ENCODE measurements at places on chromosomes 6 and 20. TPM values are rescaled to one million over a fixed set of nuclear protein-coding genes. Genes with fewer than 3 reads are reported as not detected.
A peak's percentile ranks its signal among the peaks of the same experiment; 100 is the strongest.

GRCh38 chr6:12264671-12265070 lies 25.5 kb upstream of the EDN1 start:
- no peak for DNase-seq

DNA sequence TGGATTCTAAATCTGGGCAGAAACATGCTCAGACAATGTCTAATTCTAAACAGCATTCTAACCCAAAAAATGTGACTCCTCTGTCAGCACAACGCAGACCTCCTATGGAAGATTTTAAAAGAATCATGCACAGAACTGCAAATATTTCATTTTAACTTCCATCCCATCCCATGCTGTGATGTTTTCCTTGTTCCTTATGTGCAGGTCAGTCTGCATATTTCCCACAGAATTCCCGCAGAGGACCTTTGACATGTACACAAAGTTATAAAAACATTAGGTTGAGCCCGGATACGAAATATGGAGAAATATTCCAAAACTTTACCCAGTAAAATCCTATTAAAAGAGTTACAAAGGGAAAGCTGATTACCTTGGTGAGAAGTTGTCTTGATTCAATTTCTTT lies 467.1 kb upstream of the EPHA7 start:
- DNase-seq: no peak

GRCh38 chr6:7991536-7991935 lies 72.7 kb downstream of the BLOC1S5 start:
- no peak for DNase-seq

- no peak for DNase-seq
Observed at GRCh38 chr20:32205843-32206759, 1.4 kb downstream of the PLAGL2 start.

DNA sequence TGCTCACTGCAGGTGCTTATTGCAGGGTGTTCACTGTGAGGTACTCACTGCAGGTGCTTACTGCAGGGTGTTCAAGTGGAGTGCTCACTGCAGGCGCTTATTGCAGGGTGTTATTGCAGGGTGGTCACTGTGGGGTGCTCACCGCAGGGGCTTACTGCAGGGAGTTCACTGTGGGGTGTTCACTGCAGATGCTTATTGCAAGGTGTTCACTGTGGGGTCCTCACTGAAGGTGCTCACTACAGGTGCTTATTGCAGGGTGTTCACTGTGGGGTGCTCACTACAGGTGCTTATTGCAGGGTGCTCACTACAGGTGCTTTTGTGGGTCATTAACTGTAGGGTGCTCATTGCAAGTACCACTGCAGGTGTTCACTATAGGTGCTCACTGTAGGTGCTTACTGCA lies 20.2 kb downstream of the APMAP start:
- no peak for DNase-seq

GRCh38 chr20:56816349-56816748 lies 187.2 kb downstream of the TFAP2C start:
- no peak for DNase-seq

- no peak for DNase-seq
Observed at GRCh38 chr6:85620308-85620707, 22.4 kb downstream of the SYNCRIP start.

DNA sequence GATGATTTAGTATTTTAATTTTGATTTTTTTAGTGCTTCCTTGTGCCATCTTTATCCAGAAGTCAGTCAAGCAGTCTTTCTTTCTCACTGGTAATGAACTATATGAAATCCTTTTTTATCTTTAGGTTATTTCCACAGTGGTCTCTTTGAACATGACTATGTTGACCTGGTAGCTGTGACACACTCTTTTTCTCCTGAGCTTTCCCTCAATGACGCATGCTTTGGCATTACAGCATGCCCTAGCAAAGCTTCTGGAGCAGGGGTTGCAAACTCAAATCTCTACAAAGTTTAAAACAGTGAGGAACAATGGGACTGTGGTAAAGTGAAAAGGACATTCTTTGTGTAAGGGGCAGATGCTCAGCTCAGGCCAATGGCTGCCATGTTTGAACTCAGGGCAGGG lies 4.5 kb upstream of the PLAGL1 start:
- peak; percentile 64 for DNase-seq

GRCh38 chr6:14317387-14317970 lies 199.9 kb downstream of the CD83 start:
- DNase-seq: no peak

- DNase-seq: peak; percentile 91
Observed at GRCh38 chr20:62702895-62703852, 5.5 kb upstream of the NTSR1 start.

DNA sequence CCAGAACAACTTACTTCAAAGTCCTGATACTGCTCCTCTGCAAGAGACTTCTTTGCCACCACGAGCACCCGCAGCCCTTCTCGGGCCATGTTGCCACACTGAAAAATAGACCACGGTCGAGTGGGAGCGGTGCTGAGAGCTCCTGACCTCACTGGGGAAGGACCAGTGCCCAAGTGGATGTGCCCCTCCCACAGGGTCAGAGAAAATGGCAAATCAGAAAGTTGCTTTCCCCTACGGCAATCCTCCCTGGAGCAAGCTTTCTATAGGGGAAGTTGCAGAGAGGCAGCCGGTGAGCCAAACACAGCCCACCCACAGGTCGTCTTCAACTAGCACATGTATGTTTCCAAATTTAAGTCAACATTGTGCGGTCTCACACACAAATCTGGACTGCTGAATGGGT lies 85.1 kb upstream of the NFATC2 start:
- DNase-seq: no peak

GRCh38 chr6:110492584-110492983 lies 16.2 kb upstream of the SLC22A16 start:
- no peak for DNase-seq

DNA sequence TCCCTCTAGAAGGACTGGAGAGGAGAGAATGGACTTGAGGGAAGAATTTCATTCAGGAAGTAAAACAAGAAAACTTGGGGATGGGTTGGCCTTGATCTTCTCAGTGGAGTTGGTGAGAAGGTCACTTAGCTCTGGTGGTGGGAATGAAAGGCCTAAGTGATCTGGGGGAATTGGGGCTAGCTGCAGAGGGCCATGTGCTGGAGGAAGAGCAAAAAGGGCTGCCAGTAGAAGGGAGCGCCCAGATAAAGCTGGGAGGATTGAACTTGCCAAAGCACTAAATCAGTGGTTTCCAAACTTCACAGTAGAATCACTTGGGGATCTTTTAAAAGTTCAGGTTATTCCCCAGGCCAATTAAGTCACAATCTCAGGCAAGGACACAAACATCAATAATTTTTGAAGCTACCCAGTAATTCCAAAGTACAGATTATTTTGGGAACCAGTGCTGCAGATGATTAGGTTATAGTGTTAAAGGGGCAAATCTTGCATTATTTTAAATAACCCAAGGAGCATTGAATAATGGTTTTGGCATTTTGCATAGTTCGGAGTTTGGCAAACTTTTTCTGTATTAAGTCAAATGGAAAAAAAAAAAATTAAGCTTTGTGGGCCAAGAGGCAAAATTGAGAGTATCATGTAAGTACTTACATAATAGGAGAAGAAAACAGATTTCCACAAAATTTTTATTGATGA lies 36.5 kb upstream of the RFPL4B start:
- DNase-seq: peak; percentile 63

GRCh38 chr6:2194643-2195042 lies 50.8 kb downstream of the GMDS start:
- DNase-seq: no peak

- no peak for DNase-seq
Observed at GRCh38 chr6:21985904-21986303, 310.9 kb downstream of the PRL start.

DNA sequence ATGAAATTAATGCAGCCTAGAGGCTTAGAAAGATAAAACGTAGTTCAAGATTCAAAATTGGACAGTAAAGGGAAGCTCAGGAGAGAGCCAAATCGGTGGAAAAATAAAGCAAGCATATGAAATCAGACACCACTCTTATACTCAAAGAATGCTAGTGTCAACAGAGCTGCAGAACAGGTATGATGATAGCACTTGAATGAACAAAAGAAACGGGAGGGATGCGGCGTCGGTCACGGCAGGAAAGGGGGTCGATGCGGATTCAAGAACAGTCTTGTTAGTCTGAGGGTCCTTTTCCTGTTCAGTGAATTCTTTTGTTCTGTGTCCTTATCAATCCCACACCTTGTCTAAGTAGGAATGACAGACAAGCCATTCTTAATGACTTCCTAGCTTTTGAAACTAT lies 114.4 kb downstream of the FOXC1 start:
- DNase-seq: no peak

DNA sequence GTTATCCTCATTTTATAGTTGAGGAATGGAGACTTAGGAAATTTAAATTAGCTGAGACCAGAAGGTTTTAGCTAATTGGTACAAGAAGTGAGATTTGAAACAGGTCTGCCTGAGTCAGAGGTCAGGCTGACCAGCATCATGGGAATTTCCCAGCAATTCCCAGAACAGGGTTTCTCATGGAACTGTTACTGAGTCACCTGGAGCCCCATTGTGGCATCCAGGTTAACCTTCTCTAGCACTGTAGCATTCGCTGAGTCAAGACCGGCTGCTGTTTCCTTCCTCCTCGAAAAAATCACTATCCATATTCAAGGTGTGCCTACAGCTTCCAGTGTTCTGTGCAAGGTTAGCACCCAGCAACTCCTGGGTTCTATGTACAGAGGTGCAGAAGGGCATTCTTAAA lies 238.0 kb upstream of the MAN1A1 start:
- peak; percentile 24 for DNase-seq

DNA sequence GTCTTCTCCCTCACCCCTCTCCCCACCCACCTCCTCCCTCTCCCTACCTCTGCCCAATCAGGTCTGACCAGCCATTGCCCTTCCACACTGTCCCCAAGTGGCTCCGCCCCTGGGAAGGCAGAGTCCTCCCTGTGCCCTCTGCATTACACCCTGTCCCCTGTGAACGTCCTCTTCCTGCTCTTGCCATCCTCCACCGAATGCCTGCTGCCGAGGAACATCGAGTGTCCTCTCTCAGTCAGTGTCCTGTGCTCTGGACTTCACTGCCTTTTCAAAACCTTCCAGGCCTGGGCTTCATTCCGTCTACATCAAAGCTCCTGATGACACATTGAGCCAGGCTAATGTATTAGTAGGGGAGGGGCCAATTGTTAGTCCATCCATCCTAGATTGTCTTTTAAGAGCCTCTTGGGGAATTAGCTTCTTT lies 3.3 kb upstream of the PACSIN1 start:
- peak; percentile 10 for DNase-seq

DNA sequence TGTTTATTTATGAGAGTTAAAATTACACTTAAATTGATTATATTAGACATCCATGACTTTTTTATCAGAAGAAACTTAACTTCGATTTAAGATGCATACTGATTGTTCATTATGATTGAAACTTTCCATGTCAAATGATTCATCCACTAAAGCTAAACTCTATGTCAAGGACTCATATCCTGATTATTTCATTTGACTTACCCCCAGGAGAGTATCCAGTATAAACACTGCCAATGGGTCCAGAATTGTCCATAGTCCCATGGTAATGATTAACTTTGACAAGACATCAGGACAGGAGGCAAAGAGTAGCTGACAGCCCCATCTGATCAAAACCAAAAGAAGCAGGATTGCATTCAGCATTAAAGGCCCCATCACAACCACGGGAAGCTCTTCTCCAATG lies 709.9 kb downstream of the TFAP2A start:
- no peak for DNase-seq

DNA sequence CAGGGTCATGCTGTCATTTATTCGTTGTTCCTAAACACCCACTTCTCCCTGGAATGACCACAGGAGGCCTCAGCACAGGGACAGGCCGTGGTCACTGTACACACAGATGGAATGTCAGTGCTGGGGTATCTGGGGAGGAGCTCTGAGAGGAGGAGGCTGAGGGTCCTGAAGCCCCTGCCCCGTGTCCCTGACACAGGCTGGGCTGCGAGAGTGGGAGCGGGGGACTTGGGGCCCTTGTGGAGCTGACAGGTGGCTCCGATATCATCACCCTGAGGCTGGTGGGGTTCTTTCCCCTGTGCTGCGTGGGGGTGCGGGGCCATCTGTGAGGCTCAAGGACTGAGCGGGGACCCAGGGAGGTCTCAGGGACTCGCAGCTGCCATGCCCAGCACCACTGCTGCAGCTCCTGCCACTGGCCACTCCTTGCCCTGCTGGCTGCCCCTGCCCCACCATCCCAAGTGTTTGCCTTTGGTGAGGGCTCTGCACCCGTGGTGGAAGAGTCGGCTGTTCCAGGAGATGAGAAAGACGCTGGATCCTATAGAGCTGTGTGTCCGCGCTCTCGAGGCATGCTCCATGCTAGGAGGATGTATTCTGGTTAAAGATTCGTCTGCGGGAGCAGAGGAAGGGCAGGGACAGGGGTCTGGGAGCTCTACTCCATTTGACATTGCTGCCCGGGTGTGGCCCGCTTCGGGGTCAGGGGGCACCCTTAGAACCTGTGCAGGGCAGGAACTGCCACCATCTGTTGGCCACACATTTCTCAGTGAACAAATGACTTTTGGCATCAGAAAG lies 18.9 kb downstream of the NPEPL1 start:
- DNase-seq: no peak

DNA sequence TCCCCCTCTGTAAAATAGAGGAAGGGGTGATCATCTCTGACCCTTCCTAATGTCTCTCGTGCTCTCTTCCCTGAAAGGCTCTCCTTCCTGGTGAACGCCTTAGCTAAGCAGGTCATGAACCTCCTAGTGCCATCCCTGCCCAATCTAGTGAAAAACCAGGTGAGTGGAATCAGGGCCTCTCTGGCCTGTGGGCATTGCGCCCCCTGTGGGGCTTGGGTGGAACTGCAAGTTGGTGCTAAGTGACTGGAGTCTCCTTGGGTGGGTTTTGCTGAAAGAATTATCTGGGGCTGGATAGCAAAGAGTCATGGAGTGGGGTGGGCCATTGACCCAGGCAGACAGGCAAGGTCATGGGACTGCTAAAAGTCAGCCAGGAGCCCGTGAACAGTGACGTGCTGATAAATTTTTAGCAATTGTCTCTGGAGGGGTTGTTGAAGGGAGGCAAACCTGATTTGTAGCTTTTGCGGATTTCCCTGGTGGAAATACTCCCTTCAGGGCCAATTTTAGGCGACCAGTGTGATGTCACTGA lies 8.9 kb downstream of the BPIFB1 start:
- DNase-seq: peak; percentile 26

The NKX2-4 gene
- total RNA-seq: not detected

The GOPC gene
- total RNA-seq: 37.3 TPM

The PACSIN1 gene
- total RNA-seq: not detected

The GGTLC1 gene
- not detected for total RNA-seq

The BTNL2 gene
- not detected for total RNA-seq

The TGM3 gene
- total RNA-seq: 0.08 TPM

The OXT gene
- total RNA-seq: not detected

The MCM8 gene
- 17.5 TPM for total RNA-seq

The ADGB gene
- not detected for total RNA-seq

The PFDN6 gene
- total RNA-seq: 21.7 TPM

The FAM83C gene
- not detected for total RNA-seq

The MTFR2 gene
- 6.1 TPM for total RNA-seq

The DOK5 gene
- total RNA-seq: 85.6 TPM

The SLCO4A1 gene
- total RNA-seq: 0.72 TPM

The FAM162B gene
- total RNA-seq: 1.6 TPM

The GTSF1L gene
- not detected for total RNA-seq

The RAD21L1 gene
- total RNA-seq: not detected

The TREM2 gene
- not detected for total RNA-seq

The ARMH2 gene
- not detected for total RNA-seq

The ULBP2 gene
- 3.3 TPM for total RNA-seq

Measured in fibroblast of the aortic adventitia (primary cell).